Frontal cortex (tissue), 4 donors: ENCODE measurements at places on chromosomes 6 and 20.

DNA sequence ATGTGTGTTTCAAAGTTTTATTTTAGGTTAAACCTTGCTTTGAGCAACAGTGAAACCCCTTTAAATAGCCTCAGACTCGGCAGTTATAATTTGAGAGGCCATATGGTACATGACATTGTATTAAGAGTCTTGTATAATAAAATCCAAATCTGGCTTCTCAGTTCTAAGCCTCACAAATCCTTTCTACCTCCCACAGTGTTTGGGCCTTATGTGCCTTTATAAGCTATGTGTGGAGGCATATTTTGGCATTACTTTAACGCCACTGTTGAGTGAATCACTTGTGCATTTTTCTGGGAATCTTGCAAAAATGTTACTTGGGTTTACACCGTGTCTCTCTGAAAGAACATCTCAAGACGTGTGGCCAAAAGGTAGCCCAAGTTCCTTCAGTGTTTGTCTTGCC lies 152.4 kb downstream of the COL9A1 start:
- no peak for DNase-seq

DNA sequence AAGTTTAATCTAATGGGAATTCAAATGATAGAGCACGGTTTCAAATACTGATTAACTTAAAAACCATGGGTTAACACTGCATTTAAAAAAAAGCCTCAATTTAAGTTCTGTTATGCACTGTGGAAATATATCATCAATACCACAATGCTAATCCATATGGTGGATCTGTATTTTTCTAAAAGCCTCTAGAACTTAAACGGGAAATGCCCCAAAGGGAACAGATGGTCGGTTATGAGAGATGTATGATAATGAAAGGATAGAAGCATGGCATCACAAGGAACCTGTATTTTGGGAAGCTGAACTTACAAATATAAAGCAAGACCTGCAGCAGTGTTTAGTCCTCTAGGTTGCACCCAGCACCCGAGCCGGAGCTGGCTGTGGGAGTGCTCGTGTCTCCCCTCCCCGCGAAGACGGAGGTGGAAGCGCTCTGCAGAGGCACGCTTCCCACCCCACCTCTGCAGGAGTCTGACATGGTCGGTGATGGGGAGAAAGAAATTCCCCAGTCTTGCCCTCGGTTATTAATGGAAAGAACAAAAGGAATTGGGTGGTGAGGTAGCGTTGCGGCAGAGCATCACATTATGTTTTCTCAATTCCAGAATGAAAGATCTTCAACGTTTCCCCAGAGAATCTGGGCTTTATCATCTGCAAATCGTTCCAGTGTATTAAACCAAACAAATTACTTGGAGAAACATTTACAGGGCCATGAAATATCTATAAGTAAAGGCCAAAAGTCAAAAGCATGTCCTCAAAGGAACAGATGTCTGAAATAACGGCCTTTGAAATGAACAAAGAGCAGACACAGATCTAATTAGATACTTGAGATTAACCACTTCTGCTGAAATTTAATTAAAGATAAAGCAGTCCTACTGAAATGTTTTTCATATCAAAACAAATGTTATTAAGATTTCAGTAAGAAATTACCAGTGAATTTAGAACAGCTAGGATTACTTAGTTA lies 103.1 kb upstream of the POPDC3 start:
- no peak for DNase-seq

DNA sequence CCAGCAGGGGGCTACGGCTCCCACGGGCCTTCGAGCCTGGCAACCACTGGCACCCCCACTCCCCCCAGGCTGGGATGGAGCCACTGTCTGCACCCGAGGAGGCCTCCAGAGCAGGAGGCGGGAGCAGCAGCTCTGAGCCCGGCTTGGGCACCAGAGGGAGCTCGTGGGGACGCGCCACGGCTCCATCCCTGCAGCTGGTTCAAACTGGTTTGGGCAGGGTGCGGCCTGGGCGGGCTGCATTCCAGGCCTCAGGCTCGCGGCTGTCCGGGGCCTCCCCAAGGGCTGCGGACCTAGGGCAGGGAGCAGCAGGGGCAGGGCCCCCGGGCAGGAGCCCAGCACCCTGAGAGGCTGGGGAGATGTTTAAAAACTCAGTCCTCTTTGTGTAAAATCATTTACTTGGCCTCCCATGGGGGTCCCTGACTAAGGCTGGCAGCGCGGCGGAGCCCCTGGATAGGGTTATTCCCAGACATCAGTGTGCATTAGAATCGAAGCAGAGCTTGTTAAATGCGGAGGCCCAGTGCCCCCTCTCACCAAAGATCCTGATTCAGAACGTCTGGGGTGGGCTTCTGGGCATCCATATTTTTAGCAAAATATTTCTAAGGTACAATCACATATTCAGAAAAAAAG lies 4.1 kb upstream of the BCAS4 start:
- DNase-seq, result peak; percentile 82

DNA sequence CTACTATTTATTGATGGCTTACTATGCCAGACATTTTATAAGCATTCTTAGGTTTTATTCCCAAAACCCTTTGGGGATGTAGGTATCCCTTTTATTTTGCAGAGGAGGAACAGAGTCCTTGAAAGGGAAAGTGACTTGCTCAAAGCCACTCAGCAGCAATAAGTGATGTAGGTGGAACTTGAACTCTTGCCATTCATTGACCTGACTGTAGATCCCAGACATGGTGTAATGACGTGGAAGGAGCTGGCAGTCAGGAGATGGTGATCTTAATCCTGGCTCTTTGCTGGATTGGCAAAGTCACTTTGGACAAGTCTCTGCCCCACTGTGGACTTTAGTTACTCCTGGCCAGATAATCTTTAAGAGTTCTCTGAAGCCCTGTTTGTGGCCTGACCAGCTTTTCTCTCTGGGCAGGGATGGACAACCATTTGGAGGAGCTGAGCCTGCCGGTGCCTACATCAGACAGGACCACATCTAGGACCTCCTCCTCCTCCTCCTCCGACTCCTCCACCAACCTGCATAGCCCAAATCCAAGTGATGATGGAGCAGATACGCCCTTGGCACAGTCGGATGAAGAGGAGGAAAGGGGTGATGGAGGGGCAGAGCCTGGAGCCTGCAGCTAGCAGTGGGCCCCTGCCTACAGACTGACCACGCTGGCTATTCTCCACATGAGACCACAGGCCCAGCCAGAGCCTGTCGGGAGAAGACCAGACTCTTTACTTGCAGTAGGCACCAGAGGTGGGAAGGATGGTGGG lies 1.6 kb downstream of the DBNDD2 start:
- no peak for DNase-seq

GRCh38 chr20:36506253-36506652 lies 35.1 kb upstream of the MYL9 start:
- DNase-seq, result no peak

GRCh38 chr6:79246891-79247290 lies 12.4 kb upstream of the HMGN3 start:
- DNase-seq, result no peak

DNA sequence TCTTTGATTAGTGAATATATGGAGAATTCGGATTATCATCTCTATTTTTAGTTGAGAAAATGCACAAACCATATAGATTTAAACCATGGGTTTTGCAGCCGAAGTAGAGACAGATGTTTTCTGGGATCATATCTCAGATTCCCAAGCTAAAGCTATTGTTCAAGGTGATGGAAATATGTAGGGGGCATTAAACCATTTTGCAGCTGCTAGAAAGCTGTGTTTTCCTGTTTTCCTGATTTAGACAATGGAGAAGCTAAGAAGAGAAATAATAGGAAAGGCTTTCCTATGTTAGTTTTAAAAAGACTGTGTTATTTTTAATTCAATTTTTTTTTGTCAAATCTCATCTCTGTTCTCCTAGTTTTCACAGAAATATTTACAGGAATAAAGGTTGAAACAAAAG lies 6.2 kb downstream of the CD93 start:
- DNase-seq, result no peak

GRCh38 chr20:31559704-31560093 lies 45.4 kb upstream of the ID1 start:
- DNase-seq, result no peak

GRCh38 chr6:6747371-6747770 lies 158.9 kb downstream of the LY86 start:
- DNase-seq, result no peak

- DNase-seq, result no peak
These were observed 181.0 kb downstream of the FOXC1 start for GRCh38 chr6:1790684-1791083.

- DNase-seq, result no peak
These were observed 194.4 kb downstream of the FOXA2 start for GRCh38 chr20:22389836-22390542.

- no peak for DNase-seq
These were observed 1.7 kb upstream of the SCAF8 start for GRCh38 chr6:154731296-154732218.

DNA sequence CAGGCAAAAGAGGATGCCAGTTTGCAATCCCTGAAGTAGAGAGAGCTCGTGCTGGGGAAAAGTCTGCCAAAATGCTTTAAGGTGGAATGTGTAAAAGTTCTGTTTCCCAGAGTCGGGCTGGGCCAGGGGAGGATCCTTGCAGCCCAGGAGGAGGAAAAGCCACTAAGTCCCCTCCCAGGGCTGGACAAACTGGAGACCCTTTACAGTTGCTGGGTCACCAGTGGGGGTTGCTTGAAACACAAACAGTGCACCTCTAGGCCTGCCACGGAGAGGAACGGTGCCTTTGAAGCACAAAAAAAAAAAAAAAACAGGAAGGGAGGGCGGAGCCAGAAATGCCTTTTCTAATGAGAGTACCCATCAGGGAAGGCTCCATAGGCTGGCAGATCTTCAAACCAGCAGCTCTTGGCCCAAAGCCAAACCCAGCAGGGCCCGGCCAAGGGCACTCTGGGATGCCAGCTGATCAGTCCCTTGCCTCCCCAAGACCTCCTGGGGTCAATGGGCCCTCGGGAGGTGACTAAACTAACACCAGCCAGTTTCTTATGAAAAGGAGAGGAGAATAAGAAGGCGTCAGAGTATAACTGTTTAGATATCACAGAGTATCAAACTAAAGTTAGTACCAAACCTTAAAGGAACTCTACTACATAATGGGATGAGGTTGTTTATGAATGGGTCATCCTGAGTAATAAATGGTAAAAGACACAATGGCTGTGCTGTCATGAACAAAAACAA lies 23.7 kb downstream of the HLA-A start:
- no peak for DNase-seq

GRCh38 chr6:7328243-7328642 lies 15.2 kb upstream of the SSR1 start:
- DNase-seq, result no peak

- no peak for DNase-seq
These were observed 14.8 kb upstream of the CALHM6 start for GRCh38 chr6:116446399-116446798.

- DNase-seq, result no peak
These were observed 28.0 kb upstream of the TNFAIP3 start for GRCh38 chr6:137839076-137839475.

DNA sequence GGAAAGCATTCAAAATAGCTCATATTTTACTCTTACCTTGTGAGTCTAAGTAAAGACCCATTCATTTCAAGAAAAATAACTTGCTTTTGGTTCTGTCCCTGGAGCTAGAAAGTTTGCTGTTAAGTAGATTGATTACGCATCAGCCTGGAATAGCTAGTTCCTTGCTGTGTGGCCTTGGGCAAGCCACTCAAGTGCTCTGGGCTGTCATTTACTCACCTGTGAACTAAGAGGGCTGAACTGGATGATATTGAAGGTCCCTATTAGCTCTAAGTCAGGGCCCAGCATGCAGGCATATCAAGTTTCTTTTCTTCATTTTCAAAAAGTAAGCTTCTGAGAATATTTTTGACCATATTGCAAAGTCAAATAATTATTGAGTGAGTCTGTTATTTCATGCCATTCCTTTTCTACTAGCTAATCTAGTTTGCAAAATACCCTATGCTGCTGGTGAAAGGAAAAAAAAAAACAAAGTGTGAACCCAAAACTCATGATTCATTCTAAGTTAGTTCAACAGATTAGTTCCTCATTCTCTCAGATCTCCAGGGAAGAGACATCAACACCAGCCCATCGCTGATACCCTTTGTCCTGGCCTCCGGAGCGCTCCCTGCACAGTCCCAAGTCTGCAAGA lies 106.5 kb upstream of the GMDS start:
- DNase-seq, result no peak

DNA sequence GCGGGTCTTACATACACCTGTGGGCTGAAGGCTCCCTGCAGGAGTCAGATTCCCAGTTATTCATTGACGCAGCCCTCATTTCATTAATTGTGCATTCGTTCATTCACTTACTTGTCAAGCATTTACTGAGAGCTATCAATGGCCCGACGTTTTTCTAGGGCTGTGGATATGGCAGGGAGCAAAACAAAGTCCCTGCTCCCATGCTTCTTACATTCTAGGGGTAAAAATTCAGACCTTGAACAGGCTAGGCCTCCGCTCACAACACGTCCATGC lies 369 bp upstream of the NSFL1C start:
- DNase-seq, result no peak

DNA sequence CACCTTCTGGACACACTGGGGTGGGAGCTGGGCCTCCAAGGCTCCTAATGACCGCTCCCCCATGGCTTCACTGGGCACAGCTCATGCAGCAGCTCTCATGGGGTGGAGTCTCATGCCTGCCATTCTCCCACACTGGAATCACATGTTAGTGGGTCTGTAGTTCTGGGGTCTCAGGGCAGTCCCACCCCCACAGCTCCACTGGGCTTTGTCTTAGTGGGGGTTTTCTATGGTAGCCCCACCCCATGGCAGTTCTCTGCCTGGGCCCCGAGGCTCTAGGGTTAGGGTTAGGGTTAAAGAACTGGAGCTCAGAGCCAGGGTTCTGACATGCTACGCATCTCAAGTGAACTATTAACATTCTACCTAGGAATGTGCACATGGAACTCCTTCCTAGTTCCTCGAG lies 139.0 kb downstream of the PCSK2 start:
- DNase-seq, result no peak

- no peak for DNase-seq
These were observed 188.0 kb upstream of the TENT5A start for GRCh38 chr6:81940451-81940985.

GRCh38 chr6:56595490-56596122 lies 47.1 kb downstream of the DST start:
- peak; percentile 10 for DNase-seq

- no peak for DNase-seq
These were observed 311.3 kb downstream of the PRKN start for GRCh38 chr6:162416307-162416706.

DNA sequence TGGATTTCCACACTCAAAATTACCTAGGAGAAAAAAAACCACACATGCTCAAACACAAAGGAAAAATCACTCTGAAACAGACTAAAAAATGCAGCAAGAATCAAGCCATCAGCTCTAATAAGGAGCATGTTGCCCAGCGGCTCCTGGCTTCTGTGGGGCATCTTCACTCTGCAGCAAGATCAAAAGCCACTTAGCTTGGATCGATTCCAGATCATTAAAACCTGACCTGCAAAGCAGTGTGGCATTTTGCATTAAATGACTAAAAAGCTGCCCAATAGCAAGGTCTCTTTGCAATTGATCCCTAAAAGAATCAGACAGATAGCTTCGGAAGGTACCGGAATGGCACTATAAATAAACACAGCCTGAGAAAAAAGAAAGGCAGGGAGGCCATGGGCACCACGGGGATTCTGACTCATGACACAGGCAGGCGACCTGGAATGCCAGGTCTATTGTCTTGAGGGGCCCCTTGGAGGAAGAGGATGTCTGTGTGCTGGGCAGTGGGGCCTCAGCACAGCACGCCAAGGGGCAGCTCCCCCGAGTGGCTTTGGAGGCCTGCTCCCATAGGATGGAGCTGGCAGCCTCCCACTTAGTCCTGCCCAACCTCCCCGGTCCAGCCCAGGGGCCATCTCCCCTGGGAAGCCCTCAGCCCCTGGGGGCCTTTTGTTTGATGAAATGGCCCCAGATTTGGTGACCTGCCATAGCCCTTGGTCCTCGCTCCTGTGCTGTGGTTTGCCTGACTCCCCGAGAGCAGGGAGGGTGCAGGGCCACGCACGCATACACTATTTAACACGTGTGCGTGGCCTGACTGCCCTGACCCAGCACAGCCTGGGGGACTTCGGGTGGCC lies 7.6 kb downstream of the LEMD2 start:
- peak; percentile 31 for DNase-seq
